ENCODE measurements at places on chromosomes 7 and 10.

DNA sequence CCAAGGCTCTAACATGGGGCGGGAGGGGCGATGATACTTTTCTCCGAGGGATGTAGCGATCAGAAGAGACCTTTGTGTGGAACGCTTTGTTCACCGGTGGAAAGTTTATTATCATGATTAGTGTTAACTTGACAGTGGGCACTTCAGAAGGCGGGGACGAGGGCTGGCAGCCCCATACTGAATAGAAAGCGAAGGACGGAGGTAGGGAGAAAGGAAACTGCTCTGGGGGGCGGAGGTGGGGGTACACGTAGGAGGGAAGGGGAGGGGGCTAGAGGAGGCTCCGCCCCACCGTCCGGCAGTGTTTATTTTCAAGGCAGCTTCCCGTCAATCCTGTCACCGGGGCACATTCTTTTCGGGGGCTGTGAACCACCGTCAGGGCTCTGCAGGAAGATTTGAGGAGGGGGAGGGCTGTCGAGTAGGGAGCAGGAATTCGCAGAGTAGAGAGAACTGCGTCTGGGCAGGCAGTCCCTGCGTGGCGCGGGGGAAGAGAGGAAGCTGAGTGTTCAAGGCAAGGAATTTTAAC lies 9.4 kb upstream of the NKX2-3 start:
- DNase-seq, result no peak

- no peak for DNase-seq
Measured at GRCh38 chr7:55131142-55131929, 112.5 kb downstream of the EGFR start.

DNA sequence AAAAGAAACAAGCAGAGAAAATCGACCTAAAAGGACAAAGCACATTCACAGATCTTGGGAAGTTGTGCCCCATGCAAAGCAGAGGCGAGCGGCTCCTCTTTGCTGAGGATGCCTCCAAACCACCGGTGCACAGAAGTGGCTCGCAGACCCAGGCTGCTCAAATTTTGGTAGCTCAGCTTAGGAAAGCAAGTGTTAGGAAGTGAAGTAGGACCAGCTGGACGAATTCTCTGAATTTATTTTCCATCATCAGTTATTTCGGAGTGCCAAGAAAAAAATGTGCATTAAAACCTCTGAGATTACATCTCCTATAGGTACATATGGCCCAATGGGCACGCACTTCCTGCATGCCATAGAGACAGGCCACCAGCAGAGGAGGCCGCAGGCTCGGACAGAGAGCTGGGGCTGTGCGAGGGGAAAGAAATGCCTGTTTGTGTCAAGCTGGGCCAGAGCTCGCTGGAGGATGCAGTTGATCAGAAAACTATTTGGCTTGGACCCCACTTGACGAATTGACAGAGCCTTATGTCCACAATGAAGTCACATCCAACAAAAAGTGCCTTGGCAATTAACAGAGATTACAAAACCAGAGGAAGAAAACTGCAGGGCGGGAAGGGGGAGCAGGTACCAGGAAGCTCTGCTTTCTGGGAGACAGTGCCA lies 122.3 kb upstream of the LYZL2 start:
- DNase-seq, result peak; percentile 90

DNA sequence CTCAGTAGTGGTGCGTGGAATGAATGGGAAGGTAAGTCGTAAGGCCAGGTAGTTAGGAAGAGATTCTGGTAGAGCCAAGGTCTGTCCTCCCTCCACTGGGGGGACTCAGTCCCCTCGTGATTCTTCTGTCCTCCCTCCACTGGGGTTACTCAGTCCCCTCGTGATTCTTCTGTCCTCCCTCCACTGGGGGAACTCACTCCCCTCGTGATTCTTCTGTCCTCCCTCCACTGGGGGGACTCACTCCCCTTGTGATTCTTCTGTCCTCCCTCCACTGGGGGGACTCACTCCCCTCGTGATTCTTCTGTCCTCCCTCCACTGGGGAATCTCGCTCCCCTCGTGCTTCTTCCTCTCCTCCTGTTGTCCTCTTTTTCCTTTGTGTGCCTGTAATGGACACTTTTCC lies 125.1 kb downstream of the CELF2 start:
- DNase-seq, result no peak

DNA sequence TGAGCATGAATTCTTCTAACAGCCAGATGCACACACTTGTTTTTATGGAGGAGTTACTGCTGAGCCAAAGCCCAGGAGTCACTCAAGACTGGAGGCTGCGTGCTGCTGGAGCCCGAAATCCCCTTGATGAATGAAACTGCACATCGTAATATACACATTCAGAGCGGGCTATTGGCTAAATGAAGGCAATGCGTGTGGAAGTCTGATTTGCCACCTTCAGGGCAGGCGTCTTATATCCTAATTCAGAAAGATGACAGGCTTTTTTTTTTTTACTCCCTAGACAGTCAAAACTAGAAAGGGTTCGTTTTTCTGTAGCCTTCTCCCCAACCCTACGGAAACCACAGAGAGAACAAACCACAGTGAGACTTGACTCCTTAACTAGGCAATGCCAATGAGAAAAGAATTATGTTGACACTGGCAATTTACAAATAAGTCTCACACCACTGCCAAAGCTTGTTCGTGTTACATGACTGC lies 227.2 kb upstream of the KLF14 start:
- no peak for DNase-seq

DNA sequence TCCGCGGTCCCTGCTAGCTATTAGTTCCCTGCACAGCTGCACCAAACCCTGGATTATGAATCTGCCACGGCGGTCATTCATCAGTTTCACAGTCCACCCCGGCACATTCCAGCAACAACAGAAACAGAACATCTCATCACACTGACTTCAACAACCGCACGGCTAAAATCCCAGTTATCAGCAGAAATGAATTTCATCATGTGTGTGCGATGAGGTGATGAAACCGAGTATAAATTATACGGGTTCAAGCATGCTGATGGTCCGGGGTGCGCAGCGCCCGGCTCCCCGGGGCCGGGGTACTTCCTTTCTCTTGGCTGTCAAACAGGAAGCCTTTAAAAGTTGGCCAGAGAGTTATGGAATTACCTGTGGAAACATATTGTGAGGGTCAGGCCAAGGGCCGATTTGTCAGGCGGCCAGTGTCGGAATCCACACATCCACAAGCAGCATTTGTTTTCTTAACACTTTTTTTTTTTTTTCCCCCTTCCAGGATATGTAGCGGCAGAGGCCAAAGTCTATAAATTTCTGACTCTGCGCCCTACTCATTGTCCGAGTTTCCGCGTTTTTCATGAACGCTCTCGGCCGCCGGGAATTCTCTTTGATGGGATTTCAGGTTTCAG lies 420.9 kb upstream of the MGMT start:
- DNase-seq, result no peak
